Stimulated activated CD4-positive, alpha-beta T cell treated with anti-CD3 and anti-CD28 coated beads, Interleukin-15, amount 100 ng/mL, for 1 hour (primary cell): ENCODE measurements at places on chromosomes 12 and 14.

GRCh38 chr14:50064993-50065392 is 51.4 kb downstream of the VCPKMT start:
- DNase-seq = peak; percentile 20

- DNase-seq = no peak
Measured at GRCh38 chr14:25658988-25659387, 609.0 kb upstream of the STXBP6 start.

- no peak for DNase-seq
Measured at GRCh38 chr12:128337071-128337345, 70.0 kb downstream of the TMEM132C start.

DNA sequence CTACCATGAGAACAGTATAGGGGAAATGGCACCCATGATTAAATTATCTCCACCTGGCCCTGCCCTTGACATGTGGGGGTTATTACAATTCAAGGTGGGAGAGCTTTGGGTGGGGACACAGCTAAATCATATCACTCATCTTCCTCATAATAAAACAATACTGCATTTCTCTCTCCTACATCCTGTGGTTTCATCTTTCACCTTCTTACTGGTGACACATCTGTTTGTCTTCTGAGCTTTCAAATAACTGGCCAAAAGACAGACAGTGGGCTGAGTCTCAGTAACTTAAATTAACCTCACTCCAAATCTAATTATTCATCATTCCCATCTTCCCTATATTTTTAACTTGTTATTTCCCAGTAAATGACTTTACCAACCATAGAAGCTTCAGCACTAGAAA is 729.7 kb upstream of the USP15 start:
- DNase-seq = no peak

GRCh38 chr12:1642513-1642912 is 13.5 kb downstream of the WNT5B start:
- DNase-seq = no peak

- DNase-seq = no peak
Measured at GRCh38 chr12:110335481-110336045, 54.5 kb downstream of the ATP2A2 start.

- no peak for DNase-seq
Measured at GRCh38 chr14:89221109-89221810, 195.8 kb downstream of the FOXN3 start.

DNA sequence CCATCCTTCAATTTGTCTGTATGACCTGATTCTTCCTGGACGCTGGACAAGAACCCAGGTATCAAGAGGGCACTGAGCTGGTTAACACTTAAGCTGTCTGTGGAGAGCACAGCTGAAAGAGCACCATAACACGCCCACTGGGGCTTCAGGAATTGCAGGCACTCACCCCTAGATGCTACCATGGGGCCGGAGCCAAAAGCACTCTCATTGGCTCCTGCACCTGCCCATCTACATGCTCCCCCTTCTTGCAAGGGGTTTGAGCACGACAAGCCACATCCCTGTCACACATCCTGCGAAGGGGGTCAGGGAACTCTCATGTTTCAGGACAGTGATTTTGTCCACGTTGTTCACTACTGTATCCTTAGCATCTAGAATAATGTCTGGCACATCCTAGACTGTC is 35.1 kb upstream of the TBC1D15 start:
- no peak for DNase-seq

DNA sequence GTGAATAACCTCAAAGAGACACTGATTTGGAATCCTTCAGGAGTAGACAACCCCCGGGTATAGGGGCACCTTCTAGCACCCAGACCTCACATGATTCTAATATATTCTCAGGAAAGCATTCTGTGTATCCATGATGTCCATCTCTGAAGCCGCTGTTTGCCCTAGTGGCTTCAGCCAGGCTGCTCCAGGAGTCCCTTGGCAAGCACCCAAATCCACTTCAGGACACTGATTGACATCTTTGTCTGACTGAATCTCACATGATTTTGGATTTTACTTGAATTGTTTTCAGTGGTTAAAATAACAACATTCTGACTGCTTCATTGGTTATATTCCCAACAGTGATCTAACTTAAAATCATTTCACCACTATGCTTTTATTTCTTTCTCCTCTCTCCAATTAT is 390.5 kb upstream of the CLEC14A start:
- DNase-seq = no peak

DNA sequence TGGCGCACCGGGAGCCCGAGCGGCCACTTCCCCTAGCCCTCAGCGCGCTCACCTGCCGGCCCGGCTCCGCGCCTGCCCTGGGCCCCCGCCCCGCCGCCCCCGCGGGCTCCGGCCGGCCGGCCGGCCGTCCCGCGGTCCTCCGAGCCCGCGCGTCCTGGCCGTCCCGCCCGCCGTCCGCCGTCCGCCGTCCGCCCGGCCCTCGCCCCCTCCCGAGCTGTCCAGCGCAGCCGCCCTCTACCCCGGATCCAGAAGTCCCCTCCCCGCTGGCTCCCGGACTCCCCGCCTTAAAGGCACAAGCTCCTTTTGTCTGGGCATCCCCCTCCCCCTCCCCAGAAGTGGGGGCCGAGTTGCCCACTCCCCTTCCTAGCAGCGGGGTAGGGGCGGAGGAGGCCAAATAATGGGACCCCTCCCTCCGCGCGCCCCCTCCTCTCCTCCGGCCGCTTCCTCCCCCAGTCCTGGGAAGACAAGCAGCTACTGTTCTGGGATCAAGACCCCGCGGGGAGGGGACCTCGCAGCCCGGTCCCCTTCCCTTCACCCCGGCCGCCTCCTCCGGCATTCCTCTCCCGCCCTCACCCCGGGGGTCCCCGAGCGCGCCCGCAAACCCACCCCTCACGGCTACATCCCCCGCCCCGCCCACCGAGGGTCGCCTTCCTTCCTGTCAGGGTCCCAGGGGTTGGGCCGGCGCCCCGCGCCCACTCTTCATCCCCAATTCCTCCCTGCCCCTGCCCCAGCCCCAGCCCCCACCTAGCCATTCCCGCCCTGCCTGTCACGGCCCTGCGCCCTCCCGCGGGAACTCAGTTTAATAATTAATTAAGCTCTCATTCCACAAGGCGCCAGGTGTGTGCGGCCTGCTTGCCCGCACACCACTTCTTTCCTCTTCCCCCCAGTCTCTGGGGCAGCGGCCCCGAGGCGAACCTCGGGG is at the start of gene ADCY6:
TSS of gene ADCY6 (minus strand) at position 236 of the 922 bp plus-strand sequence. CDS start 5,655 bp downstream, outside the sequence.
- no peak for DNase-seq

DNA sequence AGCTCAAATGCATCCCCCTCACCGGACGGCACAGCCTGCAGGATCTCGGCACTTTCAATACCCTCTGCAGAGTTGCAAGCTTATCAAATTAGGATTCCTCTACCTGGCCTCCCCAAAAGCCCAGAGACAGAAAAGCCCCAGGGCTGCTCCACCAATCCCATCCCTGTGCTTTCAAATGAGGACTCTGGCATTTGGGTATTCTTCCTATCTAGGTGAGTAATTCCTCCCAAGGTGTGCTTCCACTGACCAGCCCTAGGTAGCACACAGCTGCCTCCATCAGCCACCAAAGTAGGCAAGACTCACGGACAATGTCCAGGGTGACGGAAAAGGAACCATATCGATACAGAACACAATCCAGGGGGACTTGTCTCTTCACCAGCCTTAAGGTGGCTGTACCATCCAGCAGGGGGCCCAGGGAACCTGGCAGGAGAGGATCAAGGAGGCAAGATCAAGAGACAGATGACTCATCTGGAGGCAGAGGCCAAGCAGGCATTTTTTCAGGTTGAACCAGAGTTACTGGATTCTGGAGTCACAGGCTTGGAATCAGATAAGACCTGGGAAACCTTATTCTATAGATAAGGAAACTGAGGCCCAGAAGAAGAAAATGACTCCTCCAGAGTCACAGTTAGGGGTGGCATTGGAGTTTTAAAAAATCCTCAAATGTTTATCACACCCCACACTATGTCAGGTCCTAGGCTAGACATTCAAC is 9.9 kb downstream of the PMEL start:
- DNase-seq = peak; percentile 35

DNA sequence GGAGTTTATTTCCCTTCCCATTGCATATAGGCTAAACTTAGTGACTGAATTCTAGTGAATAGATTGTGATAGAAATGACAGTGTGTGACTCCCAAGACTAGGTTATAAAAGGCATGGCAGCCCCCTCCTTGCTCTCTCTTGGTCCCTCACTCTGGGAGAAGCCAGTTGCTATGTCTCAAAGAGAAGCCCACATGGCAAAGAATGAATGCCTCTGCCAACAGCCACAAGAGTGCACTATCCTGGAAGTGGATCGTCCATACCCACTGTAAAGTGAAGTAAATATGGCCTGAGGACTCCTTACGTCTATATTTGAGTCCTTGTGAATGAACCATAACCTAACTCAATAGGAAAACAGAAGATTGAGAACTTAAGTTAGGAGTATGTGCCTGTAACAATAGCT is 35.4 kb upstream of the HMGA2 start:
- DNase-seq = no peak

GRCh38 chr14:25122843-25123242 is 72.9 kb upstream of the STXBP6 start:
- DNase-seq = no peak

DNA sequence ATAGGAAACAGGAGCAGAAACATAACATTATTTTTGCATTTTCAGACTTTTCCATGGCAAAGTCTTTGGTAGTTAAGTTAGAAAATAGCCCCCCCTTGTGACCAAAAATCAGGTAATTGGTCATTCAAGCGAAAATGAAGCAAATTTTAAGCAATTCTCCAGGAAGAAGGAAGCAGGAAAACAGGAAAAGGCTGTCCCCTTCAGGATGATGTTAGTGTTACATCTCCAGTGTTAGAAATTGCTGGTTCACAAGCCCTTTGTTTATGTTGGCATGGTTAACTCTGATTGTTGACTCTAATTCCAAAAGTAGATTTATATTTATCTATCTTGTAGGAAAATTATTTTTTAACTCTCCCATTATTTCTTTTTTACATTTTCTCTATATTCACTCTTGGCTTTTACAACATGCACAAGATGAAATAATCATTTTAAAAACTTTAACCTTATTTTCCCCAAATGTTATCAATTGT is 18.8 kb upstream of the GAS2L3 start:
- DNase-seq = no peak

DNA sequence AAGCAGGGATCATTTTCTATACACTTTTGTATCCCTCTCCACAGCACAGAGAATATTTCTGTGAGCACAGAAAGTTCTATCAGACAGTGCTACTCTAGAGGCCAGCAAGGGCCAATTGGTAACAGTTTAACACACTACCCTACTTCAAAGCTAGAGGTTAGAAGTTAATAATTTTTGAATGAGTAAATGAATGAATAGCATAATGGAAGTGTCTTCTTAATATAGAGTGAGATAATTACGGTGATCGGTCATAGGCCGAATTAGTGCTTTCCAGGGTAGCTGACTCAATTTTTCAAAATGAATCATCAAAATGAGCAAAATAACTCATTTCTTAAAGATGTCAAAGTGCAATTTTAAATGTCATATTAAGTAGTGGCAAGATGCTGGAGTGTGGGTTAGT is 67.0 kb upstream of the CCDC198 start:
- no peak for DNase-seq

DNA sequence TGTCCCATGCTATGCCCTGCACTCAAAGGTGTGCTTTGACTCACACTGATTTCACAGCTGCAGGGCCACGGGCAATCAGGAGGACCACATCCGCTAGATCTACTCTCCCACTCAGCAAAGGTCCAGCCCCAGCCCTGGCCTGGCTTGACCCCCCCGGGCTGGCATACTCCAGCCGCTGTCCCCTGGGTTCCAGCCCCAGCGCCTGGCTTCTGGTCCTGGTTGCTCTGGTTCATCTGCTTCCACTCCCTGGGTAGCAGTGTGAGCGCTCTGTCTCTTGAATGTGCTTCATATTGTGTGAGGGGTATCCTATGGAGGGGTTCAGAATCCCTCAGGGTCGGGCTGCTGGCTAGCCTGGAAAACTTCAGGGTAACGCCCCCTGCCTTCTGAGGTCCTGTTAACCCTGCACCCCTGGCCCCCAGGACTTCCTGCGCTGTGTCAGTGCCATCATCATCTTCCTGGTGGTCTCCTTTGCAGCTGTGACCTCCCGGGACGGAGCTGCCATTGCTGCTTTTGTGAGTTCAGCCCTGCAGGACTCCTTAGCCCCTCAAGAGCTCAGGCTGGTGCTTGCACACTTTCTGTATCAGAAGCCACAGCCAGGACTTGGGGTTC is 1.9 kb downstream of the CMTM5 start:
- DNase-seq = no peak

- DNase-seq = no peak
Measured at GRCh38 chr14:92241966-92242595, 80.9 kb upstream of the SLC24A4 start.

DNA sequence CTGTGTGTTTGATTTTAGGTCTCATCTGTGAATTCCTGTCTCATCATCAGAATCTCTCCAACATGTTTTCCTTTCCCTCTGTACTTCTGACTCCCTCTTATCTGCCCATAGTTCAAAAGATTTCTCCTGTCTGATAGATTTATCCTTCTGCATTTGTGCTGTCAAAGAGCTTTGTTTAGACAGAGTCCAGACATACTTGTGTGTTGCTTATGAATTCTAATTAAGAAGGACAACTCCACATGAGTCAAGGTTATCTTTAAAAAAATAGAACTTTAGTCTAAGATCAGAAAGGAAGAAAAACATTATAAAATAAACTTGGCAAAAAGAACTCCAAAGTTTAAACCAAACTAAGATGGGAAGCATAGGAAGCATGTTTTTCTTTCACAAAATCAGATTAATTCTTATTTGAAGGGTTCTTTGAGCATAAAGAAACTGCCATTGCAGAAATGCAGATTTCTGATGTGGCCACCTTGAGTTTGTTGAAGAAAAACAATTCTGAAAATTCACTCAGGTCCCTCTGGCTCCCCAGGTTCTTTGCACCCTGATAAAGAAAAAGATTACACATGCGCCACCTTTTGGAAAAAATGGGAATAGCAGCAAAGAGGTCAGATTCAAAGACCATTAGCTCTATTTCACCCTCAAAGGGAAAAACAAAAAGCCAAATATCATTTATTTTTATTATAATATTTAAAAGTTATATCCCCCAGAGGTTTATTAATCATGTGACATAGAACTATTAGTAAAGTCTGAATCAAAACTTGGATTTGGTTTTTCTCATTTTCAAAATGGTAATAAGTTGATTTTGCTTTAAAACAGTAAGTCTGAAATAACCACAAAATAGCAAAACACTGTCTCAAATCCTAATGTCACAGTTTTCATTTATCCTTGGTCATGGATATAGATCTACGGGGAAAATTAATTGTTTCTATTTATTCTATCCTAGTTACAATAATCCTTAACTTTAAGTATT is 143.7 kb upstream of the DCN start:
- DNase-seq = no peak

- DNase-seq = no peak
Measured at GRCh38 chr14:58797010-58797429, 159.3 kb downstream of the DACT1 start.

- DNase-seq = no peak
Measured at GRCh38 chr12:76810671-76811419, 46.9 kb downstream of the ZDHHC17 start.

DNA sequence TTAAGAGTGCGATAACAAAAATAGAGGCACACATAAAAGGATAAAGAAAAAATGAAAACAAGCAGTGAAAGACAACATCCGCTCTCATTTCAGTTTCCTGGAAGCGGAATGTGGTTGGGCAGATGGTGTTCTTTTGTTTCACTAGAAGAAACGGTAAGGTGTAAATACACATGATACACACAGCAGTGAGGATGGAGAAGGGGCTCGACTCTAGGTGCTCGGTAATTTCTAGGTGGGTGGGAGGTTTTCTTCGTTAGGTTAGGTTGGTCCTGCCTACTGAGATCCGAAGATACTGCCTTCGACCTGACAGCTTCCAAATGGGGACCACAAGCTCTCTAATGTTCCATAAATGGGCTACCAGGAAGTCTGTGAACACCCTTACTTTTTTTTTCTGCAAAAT is 1082.5 kb downstream of the BCL11B start:
- peak; percentile 41 for DNase-seq

- DNase-seq = no peak
Measured at GRCh38 chr14:79742142-79742541, 469.2 kb downstream of the DIO2 start.

- DNase-seq = no peak
Measured at GRCh38 chr12:2390850-2391390, 338.1 kb downstream of the CACNA1C start.
